Fibroblast of mammary gland (primary cell): ENCODE measurements at places on chromosomes 3 and 15.

DNA sequence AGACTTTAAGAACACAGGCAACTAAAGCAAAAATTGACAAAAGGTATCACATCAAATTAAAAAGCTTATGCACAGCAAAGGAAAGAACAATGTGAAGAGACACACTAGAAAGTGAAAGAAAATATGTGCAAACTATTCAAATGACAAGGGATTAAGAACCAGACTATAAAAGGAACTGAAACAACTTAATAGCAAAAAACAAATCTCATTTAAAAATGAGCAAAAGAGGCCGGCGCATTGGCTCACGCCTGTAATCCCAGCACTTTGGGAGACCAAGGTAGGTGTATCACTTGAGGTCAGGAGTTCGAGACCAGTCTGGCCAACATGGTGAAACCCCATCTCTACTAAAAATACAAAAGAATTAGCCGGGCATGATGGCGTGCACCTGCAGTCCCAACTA is 14.4 kb downstream of the NGLY1 start:
- no peak for DNase-seq

- peak; percentile 39 for DNase-seq
Observed at GRCh38 chr3:30370681-30371271, 235.6 kb upstream of the TGFBR2 start.

DNA sequence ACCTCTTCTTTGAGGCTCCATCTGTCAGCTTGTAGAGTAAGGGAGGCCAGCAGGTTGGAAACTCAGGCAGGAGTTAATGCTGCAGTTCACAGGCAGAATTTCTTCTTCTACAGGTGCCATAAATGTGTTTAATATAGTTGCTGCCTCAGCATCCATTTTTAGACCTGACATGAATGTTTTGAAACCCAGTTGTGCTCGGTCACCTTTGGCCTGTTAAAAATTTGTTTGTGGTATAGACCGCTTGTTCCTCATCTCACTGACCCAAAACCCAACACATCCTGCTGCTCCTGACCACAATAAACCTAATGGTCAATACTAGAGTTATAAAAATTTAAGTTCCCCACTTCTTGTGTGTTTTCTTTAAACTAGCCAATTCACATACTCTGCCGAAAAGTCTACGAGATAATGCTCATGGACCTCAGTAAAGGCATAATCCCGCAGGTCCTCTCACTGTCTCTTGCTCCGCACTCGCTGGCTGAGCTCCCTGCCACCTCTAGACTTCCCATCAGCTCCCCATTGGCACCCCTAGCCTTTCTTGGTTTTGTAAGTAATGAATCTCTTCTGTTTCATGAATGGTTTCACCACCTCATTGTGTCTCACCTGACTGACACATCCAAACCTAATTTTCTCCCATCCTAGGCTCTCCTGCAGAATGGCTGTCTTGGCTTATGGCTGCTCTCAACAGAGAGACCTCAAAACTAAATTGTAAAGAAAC is 138.5 kb upstream of the STRIT1 start:
- no peak for DNase-seq

GRCh38 chr3:143769616-143770015 is 78.7 kb downstream of the SLC9A9 start:
- peak; percentile 98 for DNase-seq

- no peak for DNase-seq
Observed at GRCh38 chr3:128432301-128432970, 34.3 kb downstream of the DNAJB8 start.

DNA sequence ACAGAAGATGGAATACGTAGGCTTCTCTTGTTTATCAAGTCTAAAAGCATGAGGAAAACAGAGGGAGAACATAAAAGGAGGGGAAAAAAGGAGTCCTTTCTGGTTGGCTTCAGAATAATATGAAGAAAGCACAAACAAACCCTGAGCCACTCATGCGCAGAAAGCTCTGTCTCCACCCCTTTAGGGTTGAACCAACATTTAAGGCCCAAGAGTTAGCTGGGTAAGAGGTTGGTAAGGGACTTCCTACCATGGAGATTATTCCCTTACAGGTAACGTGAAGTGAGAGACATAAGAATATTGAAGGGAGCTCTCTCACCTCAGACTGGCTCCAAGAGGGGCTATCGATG is 145.3 kb downstream of the RORA start:
- no peak for DNase-seq

DNA sequence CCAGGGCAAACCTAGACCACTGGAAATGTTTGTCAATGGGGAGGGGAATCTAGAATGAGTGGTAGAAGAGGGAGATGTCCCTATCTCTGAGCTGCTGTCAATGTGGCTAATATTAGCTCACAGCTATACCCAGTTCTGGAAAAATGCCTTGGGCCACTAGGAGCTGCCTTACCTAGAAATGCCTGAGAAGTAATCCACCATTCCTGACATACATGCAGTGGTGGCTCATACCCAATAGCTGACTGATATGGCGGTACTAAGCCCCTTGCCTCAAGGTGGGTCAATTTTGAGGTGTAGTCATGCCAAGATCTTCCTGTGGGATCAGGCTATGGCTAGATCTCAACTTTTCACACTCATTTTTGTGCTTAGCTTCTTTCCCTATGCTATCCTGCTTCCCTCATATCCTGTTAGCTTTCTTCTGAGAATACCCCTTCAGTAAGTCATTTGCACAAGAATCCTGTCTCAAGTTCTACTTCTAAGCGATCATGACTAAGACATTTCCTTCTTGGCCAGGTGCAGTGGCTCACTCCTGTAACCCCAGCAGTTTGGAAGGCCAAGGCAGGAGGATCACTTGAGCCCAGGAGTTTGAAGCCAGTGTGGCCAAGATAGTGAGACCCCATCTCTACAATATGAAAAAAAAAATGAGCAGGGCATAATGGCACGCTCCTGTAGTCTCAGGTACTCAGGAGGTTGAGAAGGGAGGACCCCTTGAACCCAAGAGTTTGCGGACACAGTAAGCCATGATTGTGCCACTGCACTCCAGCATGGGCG is 49.1 kb upstream of the RFX7 start:
- DNase-seq, result no peak

DNA sequence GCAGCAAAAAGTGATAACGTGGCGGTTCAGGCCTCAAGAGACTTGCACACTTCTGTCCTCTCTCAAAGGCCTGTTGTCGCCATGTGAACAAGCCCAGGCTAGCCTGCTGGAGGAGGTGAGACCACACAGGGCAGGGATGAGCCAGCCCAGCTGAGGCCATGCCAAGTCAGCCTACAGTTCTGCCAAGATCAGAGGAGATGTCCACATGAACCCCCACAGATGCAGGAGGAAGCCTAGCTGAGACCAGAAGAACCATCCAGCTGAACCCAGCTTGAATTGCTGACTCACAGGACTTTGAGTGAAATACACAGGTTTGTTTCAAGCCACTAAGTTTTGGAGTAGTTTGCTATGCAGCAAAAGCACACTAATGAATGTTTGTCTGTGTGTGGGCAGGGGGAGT is 50.3 kb upstream of the SEC13 start:
- peak; percentile 53 for DNase-seq

DNA sequence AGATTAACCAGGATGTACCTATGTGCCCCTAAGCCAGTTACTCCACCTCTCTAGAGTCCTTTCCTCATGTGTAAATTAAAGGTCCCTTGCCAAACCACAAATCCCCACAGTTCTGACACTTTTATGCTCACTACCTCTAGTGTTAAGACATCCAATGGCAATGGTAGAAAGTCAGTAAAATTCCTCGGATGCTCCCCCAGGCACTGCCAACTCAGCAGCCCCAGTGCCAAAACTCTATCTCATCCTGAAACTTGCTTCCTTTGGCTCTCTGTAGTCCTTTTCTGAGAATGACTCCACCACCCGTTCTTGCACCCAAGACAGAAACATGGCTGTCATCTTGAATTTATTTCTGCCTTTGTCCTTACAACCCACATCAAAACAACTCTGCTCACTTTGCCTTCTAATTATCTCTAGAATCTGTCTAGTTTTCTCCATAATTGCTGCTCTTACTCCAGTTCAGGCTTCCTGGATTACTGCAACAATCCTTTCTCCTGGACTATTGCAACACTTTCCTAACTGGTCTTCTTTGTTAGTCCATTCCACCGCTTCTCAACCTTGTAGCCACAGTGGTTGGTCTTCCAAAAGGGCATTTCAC is 41.6 kb downstream of the MB21D2 start:
- no peak for DNase-seq

DNA sequence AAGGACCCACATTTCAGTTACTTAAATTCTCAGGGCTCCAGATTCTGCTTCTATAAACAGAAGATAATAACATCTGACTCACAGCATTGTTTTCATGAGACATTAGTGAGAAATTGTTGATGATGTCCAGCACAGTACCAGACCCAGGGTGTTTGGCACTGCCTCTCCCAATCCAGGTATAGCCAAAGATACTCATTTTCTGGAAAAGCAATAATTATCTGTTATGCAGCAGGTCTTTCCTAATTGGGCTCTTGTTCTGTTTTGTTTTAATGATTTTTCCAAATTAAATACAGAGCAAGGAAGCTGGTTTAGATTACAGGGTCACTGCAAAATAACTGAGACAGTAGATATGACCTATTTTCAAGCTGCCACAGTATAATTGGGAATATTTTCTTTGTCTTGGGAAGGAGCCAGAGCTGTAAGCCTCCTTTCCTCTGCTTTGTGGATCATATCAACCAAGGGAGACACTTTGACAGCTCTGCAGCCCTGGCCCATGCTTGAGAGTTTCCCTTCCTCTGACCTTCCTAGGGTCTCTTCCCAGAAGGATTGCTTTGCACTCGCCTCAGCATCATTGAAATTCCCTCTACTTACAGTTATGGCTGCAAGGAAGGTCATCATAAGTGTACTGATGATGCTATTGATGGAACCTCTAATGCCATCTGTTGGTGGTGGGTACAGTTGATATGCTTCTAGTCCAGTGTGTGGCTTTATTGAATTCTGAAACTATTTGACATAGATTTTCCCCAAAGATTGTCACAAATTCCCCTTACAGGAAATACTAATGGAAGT is 522.4 kb upstream of the ADAMTS9 start:
- DNase-seq, result peak; percentile 4

DNA sequence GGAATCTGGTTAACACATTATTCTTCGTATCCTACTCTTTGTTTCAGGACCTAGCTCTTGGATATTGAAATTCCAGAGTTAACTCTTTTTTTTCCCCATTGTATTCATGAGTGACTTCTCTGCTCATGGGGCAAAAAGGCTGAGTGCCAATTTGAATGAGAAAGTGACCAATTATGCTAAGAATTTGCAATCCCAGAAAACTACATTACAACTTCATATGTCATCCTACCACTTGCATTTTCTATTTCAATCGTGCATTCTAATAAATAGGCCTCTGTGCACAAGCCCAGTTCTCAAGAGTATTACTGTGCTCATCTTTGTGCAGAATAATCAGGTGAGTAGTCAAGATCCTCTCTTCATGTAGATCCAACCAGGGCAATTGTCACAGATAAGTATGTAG is 537.8 kb downstream of the OTOL1 start:
- peak; percentile 48 for DNase-seq

GRCh38 chr3:160852856-160853255 is 96.8 kb downstream of the PPM1L start:
- no peak for DNase-seq

- DNase-seq, result peak; percentile 30
Observed at GRCh38 chr15:60649845-60650548, 171.1 kb upstream of the ICE2 start.

GRCh38 chr3:119296727-119297122 is 2.5 kb downstream of the ARHGAP31 start:
- no peak for DNase-seq

GRCh38 chr3:24344784-24345439 is 149.7 kb downstream of the THRB start:
- DNase-seq, result peak; percentile 82

DNA sequence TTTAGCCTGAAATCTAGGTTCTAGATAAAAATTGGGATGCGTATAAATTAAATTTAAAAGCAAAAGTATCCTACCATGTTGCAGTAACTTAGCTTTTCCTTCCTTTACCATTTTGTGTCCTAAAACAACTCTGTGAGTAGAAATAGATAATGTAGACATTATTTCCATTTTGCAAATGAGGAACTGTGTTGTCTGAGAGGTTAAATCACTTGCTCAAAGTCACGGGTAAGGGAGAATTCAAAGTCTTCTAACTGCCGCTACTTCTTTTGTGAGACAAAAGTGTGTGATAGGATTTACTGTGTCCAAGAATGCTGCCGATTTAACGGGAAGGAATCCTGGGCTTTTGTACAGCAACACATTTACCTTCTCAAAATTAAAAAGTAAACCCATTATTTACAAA is 40.7 kb downstream of the MYO1E start:
- no peak for DNase-seq

- no peak for DNase-seq
Observed at GRCh38 chr15:82943176-82943575, 9.3 kb downstream of the HOMER2 start.

GRCh38 chr3:148162132-148162531 is 535.6 kb upstream of the AGTR1 start:
- DNase-seq, result peak; percentile 4

GRCh38 chr3:62837145-62837787 is 38.0 kb downstream of the CADPS start:
- DNase-seq, result no peak

- no peak for DNase-seq
Observed at GRCh38 chr15:39767921-39768320, 14.7 kb downstream of the FSIP1 start.

GRCh38 chr3:129989414-129989813 is 14.9 kb downstream of the TRH start:
- no peak for DNase-seq

- no peak for DNase-seq
Observed at GRCh38 chr3:47337656-47338055, 43.2 kb upstream of the PTPN23 start.

DNA sequence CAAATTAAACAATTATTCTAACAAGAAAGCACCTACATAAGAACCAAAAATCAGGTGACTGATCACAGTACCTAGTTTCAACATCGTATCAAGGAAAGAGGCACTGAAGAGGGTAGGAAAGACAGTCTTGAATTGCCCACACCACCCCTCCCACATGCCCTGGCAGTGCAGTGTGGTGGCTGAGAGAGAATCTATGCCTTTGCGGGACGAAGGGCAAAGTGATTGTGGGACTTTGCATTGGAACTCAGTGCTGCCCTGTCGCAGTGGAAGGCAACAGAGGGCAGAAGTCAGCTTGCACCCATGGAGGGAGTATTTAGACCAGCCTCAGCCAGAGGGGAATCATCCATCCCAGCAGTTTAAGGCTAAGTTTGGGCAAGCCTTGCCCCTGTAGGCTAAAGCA is 24.5 kb downstream of the NEDD4 start:
- no peak for DNase-seq

GRCh38 chr3:190120269-190121060 is at the start of gene P3H2:
Gene P3H2 (minus strand): TSS chr3:190120897. CDS start chr3:190120731, 166 bp downstream.
- DNase-seq, result peak; percentile 87

GRCh38 chr3:117748131-117748530 is 1038.6 kb downstream of the TUSC7 start:
- DNase-seq, result no peak

DNA sequence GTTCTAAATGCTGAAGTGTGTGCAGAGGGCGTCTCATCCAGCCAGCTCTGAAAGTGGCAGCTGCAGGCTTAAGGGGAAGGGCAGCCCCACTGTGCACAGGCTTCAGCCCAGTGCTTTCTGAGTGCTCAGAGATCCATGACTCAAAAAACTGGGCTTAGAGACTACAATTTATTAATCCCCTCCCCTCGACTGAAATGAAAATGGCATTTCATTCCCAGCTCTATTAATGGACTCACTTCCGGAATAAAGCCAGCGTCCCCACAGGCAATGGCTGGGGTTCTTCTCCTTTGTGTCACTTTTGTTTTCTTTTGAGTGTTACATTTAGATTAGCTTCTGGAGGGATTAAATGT is 55.5 kb upstream of the PLXNA1 start:
- peak; percentile 43 for DNase-seq
